Epithelial cell of esophagus (primary cell): ENCODE measurements at places on chromosomes 16 and 17.

DNA sequence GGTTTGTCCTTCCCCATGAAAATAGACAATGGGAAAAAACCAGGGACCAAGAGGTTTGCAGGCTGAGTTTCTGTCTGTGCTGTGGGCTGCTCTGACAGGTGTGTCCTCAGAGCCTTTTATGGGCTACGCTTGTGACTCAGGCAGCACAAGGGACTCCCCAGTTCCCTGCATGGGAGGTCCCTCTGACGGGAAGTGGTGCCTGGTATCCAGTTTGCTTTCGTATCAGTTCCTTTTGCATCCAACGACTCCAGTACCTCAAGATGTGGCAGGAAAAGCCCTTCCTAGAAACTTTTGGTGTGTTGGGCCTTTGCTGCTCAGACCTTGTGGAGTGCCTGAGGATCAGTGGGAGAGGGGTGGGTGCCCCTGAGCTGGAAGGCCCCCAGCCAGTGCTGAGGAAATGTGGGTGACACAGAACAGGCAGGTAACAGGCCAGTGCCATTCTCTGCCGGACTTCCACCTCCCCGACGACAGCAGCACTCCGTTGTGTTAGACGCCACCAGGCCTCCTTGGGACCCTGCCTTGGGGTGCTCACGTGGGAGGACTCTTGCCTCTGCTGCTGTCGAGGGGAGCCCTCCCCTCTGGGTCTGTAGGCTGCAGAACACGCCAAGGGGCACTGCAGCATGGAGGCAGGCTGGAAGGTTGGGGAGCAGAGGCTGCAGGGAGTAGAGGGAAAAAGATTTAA is 38.4 kb upstream of the IRF8 start:
- DNase-seq = no peak

DNA sequence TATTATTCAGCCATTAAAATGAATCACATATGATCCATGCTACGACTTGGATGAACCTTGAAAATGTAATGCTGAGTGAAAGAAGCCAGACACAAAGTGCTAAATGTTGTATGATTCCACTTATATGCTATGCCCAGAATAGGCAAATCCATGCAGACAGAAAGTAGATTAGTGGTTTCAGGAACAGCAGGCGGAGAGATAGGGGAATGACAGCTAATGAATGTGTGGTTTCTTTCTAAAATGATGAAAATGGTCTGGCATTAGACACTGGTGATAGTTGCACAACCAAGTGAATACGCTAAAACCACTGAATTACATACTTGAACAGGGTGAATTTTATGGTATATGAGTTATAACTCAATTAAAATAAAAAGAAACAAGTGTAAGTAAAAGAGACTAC is 121.8 kb upstream of the NOG start:
- no peak for DNase-seq

- DNase-seq = peak; percentile 74
These were observed 18.6 kb downstream of the FLOT2 start for GRCh38 chr17:28878981-28879380.

- DNase-seq = peak; percentile 66
These were observed 27.6 kb downstream of the CCDC40 start for GRCh38 chr17:80063830-80064585.

- peak; percentile 30 for DNase-seq
These were observed at the start of gene IL17C for GRCh38 chr16:88638323-88639230. Gene IL17C (plus strand): TSS chr16:88638572. CDS start chr16:88638642, 70 bp downstream.

DNA sequence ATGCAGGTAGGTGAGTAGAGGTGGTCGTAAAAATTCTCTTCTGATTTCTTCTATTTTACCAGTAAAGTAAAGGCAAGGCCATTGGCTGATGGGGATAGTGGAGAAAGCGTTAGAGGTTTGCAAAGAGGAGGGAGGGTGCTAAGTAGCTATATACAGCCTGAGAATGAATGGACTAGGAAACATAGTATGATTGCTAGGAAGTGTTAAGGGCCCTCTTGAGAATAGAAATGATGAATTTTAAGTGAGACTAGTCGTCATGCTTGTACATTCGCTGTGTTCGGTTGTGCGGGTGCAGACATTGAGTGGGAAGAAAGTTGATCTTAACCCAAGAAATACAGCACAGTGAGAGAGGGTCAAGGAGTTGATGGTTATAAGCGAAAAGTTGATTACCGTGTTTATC is 7.2 kb upstream of the HS3ST2 start:
- no peak for DNase-seq

GRCh38 chr17:65542610-65543009 is 18.8 kb downstream of the AXIN2 start:
- no peak for DNase-seq

DNA sequence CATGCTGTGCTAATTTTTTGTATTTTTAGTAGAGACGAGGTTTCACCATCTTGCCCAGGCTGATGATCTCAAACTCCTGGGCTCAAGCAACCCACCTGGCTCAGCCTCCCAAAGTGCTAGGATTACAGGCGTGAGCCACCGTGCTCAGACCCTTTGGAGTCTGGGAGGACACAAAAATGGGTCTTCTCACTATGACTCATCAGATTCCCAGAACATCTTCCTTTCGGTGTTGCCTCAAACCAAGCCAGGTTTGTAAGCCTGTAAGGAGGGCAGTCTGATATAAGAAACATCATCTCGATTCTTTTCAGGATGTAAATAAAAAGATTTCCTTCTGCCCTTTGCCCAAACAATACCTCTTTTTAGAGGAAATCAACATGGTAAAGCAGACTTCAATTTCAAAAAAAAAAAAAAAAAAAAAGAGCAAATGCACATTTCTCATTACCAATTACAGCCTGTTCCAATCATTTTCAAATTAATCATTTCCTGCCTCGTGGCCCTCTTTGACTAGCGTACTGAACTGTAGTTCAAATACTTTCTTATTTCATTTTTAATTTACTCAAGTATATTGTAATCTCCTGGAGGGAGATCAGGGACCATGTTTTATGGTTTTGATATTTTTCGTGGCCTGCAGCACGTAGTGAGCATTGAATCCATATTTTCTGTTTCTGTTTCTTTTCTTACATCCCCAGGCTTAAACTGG is 409.6 kb downstream of the GRIN2A start:
- no peak for DNase-seq

DNA sequence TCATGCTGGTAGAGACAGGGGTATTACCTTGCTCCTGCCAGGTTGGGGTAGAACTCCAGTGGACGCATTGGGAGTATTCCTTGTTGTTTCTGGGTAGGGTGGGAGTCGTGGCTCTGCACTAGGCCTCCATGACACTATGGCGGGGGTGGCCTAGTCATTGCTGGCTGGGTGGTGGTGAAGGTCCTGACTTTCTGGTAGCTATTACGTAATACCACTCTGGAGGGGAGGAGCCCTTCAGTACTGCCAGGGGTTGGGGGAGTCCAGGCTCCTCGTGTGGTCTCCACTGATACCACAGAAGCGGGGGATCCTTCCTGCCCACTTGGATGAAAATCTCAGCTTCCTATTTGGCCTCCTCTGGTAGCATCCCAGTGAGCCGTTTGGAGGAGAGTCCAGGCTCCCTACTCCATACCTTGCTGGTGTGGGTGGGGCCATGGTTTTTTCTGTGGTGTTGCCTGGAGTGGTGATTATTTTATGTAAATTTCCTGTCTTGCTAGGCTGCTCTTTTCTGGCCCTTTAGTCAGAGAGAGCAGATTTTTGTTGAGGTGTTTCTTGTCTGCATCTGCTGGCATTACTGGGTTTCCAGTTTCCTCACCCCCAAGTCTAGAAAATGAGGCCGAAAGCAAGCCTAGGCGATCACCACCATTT is 65.8 kb upstream of the GNG13 start:
- DNase-seq = no peak

DNA sequence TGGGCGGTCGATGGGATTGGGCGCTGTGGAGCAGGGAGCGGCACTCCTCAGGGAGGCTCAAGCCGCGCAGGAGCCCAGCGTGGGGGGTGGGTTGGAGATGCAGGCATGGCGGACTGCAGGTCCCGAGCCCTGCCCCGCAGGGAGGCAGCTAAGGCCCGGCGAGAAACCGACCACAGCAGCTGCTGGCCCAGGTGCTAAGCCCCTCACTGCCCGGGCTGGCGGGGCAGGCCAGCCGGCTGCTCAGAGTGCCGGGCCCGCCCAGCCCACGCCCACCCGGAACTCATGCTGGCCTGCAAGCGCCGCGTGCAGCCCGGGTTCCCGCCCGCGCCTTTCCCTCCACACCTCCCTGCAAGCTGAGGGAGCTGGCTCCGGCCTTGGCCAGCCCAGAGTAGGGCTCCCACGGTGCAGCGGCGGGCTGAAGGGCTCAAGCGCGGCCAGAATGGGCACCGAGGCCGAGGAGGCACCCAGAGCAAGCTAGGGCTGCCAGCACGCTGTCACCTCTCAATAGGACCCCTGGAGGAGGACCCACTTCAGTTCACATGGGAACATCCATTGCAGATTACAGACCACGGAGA is 20.5 kb upstream of the METTL16 start:
- no peak for DNase-seq

DNA sequence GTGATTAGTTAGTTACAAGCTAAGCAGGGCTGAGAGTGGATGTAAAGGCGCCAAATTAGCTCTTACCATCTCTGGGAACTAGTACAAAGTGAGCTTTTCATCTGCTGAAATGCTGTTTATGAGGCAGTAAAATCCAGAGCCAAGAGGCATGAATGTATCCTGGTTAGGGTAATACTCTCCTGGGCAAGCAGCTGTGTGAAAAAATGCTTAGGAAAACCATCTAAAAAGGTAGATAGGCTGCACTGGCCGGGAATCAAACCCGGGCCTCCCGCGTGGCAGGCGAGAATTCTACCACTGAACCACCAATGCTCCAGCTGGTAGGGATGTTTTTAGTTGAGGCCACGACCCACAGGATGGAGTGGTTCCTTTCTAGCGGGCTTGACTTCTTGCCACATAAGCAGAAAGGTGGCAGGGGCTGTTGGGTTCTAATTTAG is 23.0 kb downstream of the VAC14 start:
- DNase-seq = no peak

DNA sequence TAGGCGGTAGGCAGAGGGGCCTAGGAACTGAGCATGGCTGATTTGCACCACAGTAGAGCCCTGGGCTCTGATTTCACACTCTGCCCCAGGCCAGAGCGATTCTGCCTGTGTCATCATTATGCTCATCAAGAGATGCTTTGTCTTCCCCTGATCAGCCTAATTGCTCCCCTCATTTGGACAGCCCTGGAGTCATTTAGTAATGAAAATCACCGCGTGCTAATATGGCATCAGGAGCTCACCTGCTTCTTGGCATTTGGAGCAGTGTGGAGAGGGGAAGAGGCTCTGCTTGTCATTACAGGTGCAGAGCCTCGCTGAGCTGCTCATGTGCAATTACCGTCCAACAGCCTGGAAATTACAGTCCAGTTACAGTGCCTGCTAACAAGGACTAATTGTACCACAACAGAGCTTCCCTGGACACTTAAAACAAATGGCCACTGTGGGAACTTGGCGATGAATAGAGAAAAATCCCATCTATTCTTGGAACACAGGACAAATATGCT is 157.1 kb upstream of the WSCD1 start:
- no peak for DNase-seq

DNA sequence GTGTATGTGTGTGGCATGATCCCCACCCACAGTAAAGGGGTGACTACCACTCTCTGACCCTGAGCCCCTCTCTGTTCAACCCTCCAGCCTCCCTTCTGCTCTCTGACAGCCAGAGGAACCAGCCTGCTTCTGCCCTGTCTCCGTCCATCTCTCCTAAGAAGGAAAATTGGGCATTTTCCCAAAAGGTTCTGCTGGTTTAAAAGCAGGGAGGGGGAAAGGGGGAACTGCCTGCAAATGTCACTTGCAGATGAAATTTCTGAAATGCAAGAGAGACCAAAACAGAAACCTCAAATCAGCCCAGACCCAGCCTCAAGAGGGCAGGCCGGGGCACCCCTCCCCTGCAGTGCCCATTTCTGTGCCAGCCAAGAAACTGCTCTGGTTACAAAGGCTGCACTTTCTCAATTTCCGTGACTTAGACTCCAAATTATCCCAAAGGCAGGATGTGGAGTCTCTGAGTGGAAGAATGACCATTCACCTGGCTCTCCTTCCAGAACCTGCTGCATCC is 197.9 kb downstream of the RBFOX3 start:
- no peak for DNase-seq

GRCh38 chr17:80220736-80221215 is 549 bp downstream of the SLC26A11 start:
- DNase-seq = no peak

GRCh38 chr16:5025171-5025632 is 8.5 kb downstream of the NAGPA start:
- DNase-seq = no peak

GRCh38 chr17:13520899-13521572 is 80.7 kb downstream of the HS3ST3A1 start:
- no peak for DNase-seq

DNA sequence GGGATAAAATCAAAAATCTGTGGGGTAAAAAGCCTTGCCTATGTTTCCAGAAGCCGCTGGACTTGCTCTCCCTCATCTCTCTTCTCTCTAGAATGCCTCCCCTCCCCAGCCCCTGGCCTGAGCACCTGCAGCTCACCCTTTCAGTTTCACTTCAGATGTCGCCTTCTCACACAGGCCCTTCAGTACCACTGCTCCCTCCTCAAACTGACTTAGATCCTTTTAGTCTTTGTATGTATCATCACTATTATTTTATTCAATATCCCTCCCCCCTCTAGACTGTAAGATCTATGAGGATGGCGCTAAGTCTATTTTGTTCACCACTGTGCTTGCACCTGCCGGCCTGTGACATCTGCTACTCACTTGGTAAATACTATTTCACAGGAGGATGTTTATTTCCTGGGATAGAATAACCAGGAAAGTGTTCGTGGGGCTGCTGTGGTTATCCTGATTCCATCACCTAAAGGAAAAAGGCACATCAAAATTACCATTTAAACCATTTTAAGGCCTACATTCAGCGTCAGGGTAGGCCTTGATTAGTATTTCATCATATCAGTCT is 122.3 kb downstream of the MRTFB start:
- DNase-seq = no peak

- DNase-seq = peak; percentile 42
These were observed 73.6 kb downstream of the IL21R start for GRCh38 chr16:27475561-27475960.

DNA sequence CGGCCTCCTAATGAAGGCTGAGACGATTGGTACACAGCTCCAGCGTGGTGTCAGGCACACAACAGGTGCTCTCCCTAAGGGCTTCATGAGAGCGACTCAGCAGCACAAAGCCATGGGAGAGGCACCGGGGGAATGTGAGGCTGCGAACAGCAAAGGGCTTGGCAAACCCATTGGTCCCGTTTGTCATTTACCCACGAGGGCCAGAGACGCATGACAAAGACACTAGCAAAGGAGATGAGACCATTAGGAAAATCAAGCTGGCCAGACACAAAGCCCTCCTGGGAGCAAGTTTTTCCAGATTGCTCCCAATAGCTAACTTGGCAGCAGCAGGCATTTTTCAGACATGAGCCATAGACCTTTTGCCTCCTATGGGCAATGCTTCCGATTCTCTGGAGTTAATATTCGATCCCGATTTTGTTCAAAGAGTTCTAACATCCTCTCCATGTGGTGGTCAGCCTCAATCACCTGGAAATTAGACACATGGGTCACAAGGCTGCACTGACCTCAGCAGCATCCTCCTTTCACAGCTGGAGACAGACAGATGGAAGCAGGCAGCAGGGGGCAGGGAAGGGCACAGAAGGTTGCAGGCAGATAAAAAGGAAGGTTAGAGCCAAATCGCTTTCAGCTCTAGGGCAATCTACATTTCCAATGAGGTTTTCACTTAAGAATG is 38.2 kb downstream of the TK2 start:
- peak; percentile 91 for DNase-seq
